ENCODE measurements at places on chromosomes 12 and 14. TPM values are rescaled to one million over a fixed set of nuclear protein-coding genes. Genes with fewer than 3 reads are reported as not detected.

Gene ZBTB1
- total RNA-seq: 34.7 TPM

Gene ABCB9
- 6.5 TPM for total RNA-seq

Gene PLA2G1B
- total RNA-seq: not detected

Gene KCNK13
- not detected for total RNA-seq

Gene CLEC9A
- total RNA-seq: not detected

Gene IKBIP
- 34.3 TPM for total RNA-seq

Gene KLHL33
- not detected for total RNA-seq

Gene SPTB
- 0.02 TPM for total RNA-seq

All from H4 (cell line).